Endothelial cell of umbilical vein (primary cell): ENCODE measurements at places on chromosomes 6 and 20. TPM values are rescaled to one million over a fixed set of nuclear protein-coding genes. Genes with fewer than 3 reads are reported as not detected.

Gene SLC17A2
- not detected in 2 replicates for total RNA-seq

Gene ARG1
- not detected in 2 replicates for total RNA-seq

Gene BMP2
- total RNA-seq, result 11.1 and 15.7 TPM in 2 replicates

Gene PXT1
- not detected in 2 replicates for total RNA-seq

Gene DPPA5
- not detected in 2 replicates for total RNA-seq
